SHP77 treated with DMSO at 0.1 percent for 48 hours (cell line): ENCODE measurements at places on chromosomes 7 and 10.

GRCh38 chr7:90209776-90210175 lies 1.8 kb upstream of the STEAP2 start:
- DNase-seq: no peak

DNA sequence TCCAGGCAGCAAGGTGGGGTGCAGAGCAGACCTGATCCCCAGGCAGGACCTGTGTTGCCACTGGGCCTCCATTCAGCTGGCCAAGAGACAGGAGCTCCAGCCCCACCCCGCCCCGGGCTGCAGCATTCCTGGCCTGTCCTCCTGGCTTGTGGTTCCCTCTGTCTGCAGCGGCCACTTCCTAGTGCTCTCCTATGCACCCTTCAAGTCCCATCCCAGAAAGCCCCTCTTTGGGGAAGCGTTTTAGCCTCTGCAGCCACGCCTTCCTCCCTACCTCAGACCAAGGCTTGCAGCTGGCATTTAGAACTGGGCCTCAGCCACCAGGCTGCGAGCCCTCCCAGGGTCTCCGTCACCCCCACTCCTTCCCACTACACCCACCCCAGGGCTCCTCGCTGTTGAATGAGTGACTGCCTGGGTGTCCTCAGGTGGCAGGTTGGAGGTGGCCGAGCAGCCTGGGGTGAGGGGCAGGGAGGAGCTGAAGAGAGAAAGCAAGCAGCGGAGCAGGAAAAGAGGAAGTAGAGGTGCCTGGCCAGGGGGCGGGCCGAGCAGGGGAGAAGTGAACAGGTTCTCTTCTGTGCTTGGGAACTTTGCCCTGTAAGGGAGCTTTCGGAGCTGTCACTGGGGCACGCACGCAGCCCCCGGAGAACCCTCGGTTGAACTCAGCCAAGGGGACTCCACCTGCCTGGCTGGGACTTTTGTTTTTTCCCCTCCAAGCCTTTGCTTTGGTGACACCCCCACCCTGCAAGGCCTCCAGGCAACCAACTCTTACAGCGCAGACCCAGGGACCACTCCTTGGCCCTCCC lies 109.1 kb upstream of the TNRC18 start:
- no peak for DNase-seq

DNA sequence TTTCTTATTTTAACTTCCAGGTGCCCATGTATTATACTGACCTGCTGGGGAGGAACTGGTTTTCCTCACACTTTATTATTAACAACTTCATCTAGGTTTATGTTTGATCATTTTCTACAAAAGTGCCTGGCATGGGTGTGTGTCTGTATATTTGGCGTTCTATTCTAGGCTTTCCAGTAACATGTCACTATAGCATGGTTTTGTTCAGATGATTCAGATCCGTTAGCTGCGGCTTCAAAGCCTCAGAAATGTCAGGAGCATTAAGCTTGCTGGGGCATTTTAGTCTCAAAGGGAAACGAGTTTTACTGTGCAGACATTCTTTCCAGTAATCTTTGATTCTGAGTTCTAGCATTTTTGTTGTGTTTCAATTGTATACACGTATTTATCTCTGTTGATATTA lies 2.3 kb downstream of the INPP5A start:
- no peak for DNase-seq

GRCh38 chr10:124709861-124710260 lies 34.3 kb downstream of the FAM53B start:
- DNase-seq: no peak

DNA sequence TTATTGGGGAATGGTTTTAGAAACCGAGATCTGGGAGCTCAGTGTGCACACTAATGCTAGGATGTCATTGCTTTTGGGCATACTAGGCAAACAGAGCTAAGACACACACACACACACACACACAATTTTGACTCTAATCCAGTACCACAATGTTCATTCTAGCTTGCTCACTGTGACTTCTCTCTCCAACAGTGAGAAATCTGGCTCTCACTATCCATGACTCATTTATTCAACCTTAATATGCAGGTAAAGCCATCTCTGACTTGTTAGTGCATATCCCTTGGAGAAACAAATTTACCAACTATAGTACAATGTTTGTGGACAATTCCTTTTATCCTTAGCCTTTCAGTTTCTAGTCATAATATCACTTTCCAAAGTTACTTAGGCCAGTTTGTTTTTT lies 5.9 kb upstream of the BMS1 start:
- DNase-seq: no peak

DNA sequence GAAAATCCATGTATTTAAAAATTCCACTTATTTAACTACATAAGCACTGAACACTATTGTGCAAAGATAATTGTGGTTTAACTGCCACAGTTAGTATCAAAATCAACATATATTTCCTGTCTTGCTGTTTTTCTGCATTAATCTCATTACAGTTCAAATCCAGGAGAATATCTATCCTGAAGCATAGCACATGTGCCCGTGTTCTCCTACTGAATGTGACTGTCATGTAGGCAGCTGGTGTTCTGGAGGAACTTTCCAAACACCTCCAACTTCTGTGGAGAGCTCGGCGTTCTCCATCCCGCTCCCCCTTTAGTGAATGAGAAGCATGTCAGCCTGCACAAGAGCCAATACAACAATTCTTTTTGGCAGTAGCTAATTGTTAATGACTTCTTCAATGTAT lies 76.4 kb upstream of the IKZF1 start:
- DNase-seq: no peak

DNA sequence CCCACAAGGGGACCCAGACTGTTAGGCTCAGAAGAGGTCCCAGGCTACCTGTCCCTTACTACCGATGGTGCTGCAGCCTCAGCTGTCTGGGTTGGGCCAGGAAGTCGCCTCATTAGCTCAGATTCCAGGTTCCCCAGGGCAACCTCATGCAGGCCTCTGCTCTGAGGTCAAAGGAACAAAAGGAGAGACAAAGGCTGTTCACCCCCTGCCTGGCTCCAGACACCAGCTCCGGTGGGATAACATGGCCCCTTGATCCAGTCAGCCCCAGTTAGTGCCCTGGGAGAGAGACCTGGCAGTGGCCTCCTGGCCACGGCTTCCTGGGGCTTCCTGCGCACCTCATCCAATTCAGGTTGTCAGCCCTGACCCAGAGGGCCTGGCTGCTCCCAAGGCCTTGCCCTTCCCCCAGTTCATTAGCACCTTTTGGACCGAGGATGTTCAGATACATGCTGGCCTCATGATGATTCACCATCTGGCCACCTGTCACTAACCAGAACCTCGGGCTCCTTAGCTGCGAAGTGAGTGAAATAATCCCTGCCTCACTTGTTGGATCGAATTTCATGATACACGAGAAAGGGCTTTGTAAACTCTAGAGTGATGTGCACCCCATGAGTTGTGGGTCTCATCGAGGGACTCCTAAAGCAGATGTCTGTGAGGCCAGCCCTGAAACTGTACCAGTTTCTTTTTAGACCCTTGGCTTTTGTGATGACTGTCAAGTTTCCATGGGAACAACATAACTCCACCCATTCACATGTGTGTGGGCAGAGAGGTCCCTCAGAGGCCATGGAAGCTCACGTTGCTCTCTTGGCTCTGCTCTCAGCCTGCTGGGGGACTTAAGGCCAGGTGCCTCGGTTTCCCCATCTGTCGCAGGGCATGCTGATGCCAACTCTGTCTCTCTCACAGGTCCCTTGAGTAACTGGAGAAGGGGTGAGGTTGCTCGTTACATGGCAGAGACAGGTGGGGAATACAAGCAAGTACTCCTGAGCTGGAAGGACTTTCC lies 79.5 kb upstream of the PCBD1 start:
- no peak for DNase-seq

GRCh38 chr10:78010278-78010677 lies 19.0 kb downstream of the POLR3A start:
- no peak for DNase-seq
